ENCODE measurements at places on chromosomes 7 and 10. TPM values are rescaled to one million over a fixed set of nuclear protein-coding genes. Genes with fewer than 3 reads are reported as not detected.

The PRXL2A gene
- total RNA-seq = 0.31 TPM

The HOGA1 gene
- 1.1 TPM for total RNA-seq

The FOXI2 gene
- not detected for total RNA-seq

The CTTNBP2 gene
- total RNA-seq = 3.1 TPM

The MRPS33 gene
- total RNA-seq = 59.6 TPM

The UCN3 gene
- not detected for total RNA-seq

The LRRC18 gene
- total RNA-seq = not detected

The ANKRD2 gene
- total RNA-seq = 61.9 TPM

The DBNL gene
- 153 TPM for total RNA-seq

All from myocyte (in vitro differentiated cells).